ENCODE measurements at places on chromosomes 2 and 18.

GRCh38 chr2:65456886-65457285 lies 24.5 kb upstream of the SPRED2 start:
- DNase-seq, result no peak

DNA sequence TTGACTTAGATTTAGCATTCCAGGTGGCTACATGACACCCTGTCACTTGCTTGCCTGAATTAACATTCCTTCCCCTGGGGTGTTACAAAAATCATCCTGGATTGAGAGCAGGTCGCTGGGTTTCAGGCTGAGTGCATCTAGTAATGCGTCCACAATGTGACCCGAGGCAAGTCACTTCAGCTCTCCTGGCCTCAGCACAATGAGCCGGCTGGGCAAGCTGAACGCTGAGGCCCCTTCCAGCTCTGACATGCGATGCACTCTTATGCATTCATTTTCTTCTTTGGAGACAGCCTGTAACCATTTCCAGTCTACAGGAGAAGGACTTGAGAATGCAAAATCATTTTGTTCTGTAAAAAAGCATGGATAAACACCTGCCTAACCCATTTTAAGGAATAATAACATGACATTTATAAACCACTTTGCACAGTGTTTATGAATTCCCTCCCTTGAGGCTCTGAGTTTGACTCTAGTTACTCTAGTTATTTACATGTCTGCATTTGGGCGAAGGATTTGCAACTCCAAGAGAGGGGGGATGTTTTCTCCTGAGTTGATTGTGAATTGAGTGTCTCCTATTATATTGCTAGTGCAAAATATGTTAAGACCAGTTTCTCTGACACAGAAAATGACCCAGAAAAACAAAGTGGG lies 63.0 kb upstream of the CPO start:
- DNase-seq, result no peak

DNA sequence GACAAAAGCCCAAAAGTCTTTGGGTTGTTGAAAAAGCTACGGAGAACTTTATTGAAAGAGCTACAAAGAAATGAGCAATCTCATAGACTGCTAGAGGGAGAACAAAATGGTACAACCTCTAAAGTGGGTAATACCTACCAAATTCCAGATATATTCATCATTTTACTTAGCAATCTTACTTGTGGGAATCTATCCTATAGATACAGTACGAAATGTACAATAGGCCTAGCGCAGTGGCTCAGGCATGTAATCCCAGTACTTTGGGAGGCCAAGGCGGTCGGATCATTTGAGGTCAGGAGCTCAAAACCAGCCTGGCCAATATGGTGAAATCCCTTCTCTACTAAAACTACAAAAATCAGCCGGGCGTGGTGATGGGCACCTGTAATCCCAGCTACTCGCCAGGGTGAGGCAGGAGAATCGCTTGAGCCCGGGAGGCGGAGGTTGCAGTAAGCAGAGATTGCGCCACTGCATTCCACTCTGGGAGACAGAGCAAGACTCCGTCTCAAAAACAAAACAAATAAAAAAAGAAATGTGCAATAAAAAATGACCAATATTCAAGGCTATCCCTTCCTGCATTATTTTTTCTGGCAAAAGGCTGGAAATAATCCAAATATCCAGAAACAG lies 10.1 kb downstream of the EXOC6B start:
- no peak for DNase-seq

DNA sequence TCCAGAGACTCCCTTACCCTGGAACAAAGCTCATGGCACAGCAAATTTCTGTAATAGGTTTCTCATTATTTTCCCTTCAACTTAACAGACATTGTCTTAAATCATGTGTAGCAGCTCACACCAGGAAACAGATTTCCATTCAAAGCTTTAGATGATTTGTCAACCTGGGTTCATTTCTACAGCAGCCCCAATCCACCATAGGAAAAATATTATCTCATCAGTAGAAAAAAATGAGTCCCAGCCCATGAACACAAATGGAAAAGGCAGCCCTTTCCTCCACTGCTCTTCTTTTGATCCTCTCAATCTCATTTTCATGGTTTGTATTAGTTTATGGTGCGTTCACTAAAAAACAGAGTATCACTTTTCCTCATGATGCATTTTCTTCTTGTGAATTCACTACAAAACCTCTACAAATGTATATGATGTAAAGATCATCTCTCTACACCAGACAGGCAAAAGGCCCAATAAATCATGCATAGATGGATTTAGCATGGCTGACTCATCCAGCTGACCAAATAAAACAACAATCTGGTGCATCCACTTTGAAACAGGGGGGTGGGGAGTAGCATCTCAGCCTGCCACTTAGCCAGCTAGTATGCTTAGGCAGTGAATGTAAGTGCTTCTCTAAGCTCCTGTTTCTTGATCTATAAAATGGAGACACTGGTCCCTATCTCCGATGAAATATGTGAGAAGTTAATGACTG lies 78.6 kb downstream of the SATB2 start:
- DNase-seq, result no peak

- no peak for DNase-seq
Observed at GRCh38 chr2:28310107-28310506, 82.6 kb upstream of the FOSL2 start.

DNA sequence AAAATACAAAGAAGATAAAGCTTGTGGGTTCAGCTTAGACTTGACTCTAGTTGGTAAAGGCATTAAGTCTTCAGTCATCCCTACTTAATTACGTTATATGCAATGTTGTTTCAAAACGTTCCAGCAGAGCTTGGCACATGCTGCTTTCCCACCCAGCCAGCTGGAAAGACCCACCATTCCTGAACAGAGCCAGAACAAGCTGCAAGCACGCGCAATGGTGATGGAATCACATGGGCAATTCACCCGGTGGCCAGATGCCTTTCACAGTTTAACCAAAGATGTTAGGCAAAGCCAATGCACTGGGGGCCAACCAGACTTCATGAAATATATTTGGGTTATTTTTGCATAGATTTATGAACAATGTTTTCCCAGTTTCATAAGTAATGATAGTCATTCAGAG lies 123.4 kb upstream of the CDH20 start:
- no peak for DNase-seq

DNA sequence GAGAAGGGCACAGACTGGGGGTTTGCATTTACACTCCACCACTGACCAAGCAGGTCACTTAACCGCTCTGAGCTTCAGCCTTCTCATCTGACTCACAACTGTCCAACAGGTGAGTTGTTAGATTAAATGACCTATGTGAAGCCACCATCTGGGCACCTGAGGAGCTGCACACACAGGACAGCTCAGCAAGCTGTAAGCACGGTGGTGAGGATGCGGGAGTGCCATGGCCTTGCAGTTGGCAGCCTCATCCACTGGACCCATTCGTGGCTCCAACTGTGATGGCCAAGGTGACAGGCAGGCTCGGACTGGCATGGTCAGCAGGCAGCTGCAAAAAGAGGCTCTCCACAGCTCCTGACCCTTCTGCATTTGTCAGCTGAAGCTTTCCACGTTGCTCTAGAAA lies 23.3 kb upstream of the AMMECR1L start:
- DNase-seq, result no peak

GRCh38 chr2:181949047-181949446 lies 36.6 kb upstream of the PPP1R1C start:
- no peak for DNase-seq

DNA sequence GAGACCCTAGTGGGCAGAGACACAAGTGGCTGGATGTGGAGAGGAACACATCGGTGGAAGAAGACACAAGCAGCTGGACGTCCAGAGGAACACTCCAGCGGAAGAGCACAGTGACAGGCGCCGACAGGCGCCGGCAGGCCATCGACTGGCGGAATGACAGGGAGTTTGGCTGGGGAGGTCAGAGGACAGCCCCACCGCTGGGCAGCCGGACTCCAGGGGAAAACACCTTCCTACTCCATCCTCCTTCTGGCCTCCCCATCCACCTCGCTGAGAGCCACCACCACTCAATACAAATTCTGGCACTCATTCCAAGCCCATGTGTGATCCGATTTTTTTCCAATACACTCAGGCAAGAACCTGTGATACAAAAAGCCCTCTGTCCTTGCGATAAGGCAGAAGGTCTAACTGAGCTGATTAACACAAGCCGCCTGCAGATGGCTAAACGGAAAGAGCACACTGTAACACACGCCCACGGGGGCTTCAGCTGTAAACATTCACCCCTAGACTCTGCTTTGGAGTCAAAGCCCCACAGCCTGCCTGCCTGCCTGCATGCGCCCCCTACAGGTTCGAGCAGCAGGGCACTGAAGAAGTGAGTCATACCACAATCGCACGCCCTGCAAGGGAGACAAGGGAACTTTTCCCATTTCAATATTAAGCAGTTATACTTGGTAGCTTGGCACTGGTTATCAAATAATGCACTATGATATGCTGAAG lies 50.2 kb upstream of the LRP1B start:
- no peak for DNase-seq

GRCh38 chr18:1011349-1011748 lies 106.7 kb downstream of the ADCYAP1 start:
- DNase-seq, result no peak

DNA sequence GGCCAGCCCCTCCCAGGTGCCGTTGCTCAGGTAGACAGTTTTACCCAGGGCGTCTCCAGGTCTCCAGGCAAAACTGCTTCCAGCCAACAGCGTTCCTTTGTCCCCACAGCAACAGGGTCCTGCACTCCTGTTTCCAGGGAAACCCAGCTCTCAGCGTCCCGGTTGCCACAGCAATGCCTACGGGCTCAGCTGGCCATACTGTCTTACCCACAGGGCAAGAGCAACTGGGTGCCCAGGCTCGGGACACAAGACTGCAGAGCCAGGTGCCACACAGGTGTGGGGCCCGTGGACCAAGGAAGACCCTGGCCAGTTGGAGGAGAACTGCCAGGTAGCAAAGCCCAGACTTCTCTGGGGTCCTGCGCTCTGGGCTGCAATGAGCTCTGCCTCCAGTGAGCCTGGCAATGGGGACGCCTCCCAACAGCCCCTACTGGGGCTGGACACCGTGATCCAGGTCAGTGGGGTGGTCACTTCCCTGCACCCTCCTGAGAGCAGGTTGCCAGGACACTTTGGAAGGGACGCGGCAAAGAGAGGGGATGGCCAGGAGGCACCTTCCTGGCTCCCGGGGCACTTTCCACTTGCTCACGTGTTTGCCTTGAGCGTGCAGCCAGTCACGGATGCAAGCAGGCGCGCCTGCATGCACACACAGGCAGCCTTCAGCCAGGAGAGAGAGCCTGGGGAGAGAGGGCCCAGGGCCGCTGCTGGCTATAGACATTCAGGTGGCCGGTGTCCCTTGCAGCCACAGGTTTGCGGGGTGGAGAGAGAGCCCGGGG lies at the start of gene CROCC2:
CROCC2 (plus strand) TSS at position 196 of the 770 bp plus-strand sequence; CDS start at position 374, 178 bp downstream.
- DNase-seq, result no peak

DNA sequence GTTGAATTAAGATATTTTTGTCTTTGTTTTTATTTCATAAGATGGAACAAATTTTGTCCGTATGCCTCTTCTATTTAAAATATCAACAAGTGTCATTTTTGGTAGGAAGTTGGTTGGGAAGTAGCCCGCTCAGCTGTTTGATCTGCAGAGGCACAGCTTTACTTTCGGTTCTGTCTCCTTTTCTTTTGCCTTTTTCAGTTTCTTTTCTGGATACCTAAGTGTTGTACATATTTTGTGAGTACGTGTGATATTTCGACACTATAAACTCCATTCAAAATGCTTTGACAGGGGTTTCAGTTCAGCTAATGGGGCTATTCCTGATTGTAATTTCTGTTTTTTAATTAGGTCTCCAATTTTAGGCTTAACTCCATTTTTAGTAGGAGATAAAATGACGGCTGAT lies 1785.0 kb upstream of the LRRTM1 start:
- no peak for DNase-seq

- DNase-seq, result no peak
Observed at GRCh38 chr2:120880381-120880780, 144.7 kb downstream of the GLI2 start.

- DNase-seq, result no peak
Observed at GRCh38 chr2:13515254-13515653, 798.5 kb downstream of the TRIB2 start.

DNA sequence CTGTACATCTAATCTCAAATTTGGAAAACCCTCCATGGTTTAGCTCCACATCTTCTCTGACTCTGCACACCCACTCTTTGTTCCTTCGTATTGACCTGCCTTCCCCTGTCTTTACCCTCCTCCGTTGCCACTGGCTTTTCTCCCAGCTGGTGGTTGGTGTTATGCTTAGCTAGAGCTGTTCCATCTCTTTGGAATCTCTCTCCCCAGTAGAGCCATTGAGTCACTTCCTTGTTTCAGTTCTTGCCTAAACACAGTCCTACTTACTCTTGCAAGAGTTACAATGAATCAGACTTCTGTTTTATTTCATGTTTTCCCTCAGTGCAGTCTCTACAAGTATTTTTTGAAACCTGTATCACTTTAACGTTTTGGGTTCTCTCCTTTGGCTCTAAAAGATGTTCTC lies 263.9 kb downstream of the LTBP1 start:
- DNase-seq, result no peak

- DNase-seq, result no peak
Observed at GRCh38 chr18:35141567-35142274, 99.1 kb upstream of the ZNF397 start.

- no peak for DNase-seq
Observed at GRCh38 chr2:130302164-130302886, 40.4 kb upstream of the IMP4 start.

GRCh38 chr2:185299867-185300266 lies 438.7 kb upstream of the FSIP2 start:
- DNase-seq, result no peak

GRCh38 chr2:184367211-184367610 lies 231.1 kb upstream of the ZNF804A start:
- no peak for DNase-seq

DNA sequence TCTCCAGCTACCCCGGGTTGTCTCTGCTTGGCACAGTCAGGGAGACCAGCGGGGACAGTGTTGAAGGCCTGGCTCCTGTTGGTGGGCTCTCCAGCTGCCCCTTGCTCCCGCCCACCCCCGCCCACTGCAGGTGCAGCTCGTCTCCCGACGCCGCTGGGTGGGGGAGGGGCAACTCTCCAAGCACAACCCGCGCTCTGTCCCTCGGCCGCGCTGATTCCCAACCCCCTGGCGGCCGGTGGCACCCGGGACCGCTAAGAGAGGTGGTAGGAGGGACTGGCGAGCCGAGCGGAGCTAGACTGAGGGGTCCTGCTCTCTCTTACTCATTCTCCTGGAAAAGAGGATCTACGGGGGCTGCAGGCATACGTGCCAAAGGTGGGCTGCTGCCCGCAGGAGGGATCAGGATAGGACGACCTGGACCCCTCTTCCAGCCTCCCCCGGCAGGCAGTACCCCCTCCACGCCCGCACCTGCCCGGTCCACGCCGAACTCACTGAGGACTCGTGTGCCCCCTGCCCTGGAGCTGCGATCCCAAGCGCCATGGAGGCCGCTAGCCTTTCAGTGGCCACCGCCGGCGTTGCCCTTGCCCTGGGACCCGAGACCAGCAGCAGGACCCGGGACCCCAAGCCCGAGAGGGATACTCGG lies 44.5 kb downstream of the DDX18 start:
- no peak for DNase-seq
